LNCaP clone FGC (cell line): ENCODE measurements at places on chromosomes 7 and 10.

DNA sequence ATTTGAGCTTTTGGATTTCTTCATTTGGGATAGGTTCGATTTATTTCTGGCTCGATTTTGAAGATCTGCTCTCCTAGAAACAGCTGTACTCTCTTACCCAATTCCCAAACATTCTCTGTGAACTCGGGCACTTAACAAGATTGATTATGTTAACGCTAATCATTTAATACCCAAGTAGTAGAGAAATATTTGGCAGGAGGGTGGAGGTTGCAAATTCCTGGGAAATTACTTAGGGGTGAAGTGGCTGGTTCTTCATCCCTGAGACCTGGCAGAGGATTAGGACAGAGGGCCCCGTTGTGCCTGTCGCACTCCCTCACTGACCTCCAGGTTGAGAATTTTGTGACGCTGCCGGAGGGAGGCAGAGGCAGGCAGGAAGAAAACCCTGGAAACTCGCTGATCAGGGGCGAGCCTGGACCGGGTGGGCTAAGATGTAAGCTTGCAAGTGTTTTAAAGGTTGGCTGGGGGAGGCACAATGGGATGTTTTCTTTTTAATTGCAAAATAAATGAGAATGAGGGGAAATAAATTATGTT is 182.6 kb downstream of the TCF7L2 start:
- DNase-seq: no peak

GRCh38 chr10:101780818-101781654 is 2.2 kb downstream of the NPM3 start:
- DNase-seq: peak; percentile 13

DNA sequence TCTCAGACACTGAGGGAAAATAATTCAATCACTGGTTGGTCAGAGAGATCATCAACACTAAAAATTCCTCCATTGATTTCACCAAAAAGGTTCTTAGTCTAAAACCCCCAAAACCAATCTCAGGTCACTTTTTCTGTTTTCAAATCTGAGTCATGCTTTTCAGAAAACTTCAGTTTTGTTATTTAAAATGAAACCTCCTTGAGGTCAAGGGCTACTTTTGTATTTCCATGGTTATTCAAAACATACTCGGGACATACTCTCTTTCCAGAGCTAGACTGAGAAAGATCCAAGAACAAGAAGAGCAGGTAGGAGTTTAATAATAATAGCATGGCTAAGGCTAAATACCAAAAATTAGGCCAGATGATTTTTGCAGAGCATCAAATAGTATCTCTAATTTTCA is 152.8 kb downstream of the SDHAF3 start:
- DNase-seq: no peak

- no peak for DNase-seq
These were observed 9.2 kb downstream of the MAT1A start for GRCh38 chr10:80280071-80280800.

DNA sequence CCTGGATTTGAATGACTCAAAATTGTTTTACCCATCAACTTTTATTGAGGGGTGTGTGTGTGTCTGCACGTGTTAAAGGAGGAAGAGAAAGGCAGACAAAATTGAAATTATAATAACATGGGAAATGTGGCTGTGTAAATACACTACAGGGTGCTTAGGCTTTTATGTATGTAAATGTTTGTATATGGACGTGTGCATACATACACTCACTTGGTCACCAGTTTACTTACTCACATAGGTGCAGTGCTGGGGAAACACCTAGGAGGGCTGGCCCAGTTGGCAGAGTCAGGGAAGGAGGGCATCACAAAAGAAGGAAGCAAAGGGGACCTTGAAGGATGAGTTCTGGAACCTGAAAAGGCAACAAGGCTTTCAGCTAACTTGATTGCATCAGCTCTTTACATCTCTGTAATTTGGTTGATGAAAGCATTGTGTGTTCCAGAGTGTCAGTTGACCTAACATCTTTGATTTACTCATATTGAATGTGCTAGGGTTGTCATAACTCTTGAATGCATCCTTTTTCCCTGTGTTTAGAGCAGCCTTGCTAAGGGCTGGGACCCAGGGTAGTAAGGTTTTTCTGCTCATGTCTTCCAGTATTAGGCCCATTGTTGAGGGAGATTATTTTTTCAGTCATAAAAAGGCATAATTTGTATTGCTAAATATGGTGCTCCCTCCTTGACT is 10.2 kb downstream of the WDR11 start:
- no peak for DNase-seq
